ENCODE measurements at places on chromosomes 2 and 18. TPM values are rescaled to one million over a fixed set of nuclear protein-coding genes. Genes with fewer than 3 reads are reported as not detected.

DNA sequence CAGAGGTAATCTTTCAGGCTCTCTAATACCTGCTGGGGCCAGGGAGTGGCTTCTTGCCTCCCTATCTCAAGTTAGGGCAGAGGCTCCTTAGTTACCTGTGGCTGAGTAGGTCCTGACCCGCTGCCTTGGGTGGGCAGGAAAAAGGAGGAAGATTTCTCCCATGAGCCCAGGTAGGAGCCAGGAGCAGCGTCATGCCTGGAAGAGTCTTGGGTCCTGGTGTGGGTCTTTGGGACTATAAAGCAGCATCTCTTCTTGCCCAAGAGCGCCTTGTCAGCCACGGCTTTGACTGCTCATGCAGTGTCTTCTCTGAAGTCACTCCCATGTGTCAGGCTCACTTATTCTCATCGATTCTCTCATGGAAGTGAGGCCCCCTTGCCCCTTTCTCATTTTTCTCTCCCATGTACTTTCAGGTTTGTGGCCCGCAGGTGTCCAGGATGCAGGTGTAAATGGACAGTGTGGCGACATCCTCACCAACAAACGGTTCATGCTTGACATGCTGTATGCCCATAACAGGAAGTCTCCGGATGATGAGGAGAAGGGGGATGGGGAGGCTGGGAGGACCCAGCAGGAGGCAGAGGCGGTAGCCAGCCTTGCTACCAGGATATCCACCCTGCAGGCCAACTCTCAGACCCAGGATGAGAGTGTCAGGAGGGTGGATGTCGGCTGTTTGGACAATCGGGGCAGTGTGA is 111.2 kb downstream of the TPGS2 start:
- no peak for DNase-seq

CPS1 gene
- total RNA-seq, result 0.96 TPM

GRCh38 chr2:43592443-43592842 is 3.4 kb downstream of the THADA start:
- no peak for DNase-seq

- DNase-seq, result no peak
Measured at GRCh38 chr18:9772847-9773677, 65.0 kb downstream of the RAB31 start.

CD8B2 gene
- 0.10 TPM for total RNA-seq

DNA sequence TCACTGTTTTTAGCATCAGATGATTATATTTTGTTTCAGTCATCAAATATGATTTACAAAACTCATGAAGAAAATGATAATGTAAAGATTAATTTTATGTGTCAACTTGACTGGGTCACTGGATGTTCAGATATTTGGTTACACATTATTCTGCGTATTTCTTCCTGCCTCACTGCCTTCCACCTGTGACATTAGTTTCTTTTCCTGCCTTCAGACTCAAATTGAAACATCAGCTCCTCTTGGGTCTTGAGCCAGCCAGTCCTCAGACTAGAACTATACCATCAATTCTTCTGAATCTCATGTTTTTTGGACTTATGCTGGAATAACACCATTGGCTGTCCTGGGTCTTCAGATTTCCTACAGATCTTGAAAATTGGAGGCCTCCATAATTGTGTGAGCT is 96.7 kb downstream of the ZNF385B start:
- DNase-seq, result no peak

DNA sequence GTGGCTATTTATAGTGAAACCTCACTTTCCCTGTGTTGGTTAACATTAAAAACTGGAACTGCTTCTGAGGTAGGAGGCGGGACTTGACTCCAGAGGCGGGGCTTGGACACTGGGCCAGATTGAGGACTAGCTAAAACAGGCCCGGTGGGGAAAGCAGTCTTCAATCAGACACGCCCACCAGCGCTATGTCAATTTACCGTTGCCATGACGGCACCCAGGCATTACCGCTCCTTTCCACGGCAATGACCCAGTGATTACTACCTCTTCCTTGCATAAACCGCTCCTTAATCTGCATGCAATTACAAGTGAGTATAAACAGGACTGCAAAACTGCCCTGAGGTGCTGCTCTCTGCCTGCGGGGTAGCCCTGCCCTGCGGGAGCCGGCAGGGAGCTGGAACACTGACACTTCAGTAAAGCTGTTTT is 35.3 kb downstream of the LRRFIP1 start:
- DNase-seq, result peak; percentile 79
